ENCODE measurements at places on chromosomes 4 and X. TPM values are rescaled to one million over a fixed set of nuclear protein-coding genes. Genes with fewer than 3 reads are reported as not detected.

The TLR2 gene
- 2.0 TPM for polyA plus RNA-seq

The MTCP1 gene
- polyA plus RNA-seq = 13.5 TPM

The ACE2 gene
- polyA plus RNA-seq = 0.07 TPM

The EDA2R gene
- 0.75 TPM for polyA plus RNA-seq

The GIMD1 gene
- polyA plus RNA-seq = not detected

The FGB gene
- polyA plus RNA-seq = not detected

The RADX gene
- 1.4 TPM for polyA plus RNA-seq

The MAGEB17 gene
- not detected for polyA plus RNA-seq

The FAM184B gene
- 0.01 TPM for polyA plus RNA-seq

DNA sequence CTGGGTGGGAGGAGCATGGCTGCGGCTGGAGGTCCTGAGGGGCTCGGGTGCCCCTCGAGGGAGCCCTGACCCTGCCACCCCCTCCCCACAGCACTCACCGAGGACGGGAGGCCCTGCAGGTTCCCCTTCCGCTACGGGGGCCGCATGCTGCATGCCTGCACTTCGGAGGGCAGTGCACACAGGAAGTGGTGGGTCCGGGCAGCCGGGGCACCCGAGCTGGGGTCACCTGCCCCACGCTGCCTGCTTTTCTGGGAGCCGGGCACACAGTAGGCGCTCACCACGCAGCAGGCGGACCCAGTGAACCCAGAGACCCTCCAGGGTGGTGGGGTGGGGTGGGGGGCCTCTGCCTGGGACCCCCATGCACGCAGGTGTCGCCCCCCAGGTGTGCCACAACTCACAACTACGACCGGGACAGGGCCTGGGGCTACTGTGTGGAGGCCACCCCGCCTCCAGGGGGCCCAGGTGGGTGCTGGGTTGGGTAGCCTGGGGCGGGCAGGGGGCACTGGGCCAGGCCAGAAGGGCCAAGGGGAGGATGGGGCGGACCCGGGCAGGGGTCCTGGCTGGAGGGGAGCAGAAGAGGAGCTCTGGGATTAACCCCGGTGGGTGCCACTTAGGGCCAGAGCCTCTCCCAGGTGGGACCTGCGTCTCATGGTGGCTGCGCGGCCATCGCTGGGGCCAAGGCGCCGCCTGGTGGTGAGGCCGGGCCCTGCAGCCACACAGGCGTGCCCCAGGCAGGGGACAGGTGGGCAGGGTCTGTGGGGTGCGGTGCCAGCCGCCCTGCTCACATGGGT, 1.4 kb downstream of the HGFAC start:
- no peak for DNase-seq

DNA sequence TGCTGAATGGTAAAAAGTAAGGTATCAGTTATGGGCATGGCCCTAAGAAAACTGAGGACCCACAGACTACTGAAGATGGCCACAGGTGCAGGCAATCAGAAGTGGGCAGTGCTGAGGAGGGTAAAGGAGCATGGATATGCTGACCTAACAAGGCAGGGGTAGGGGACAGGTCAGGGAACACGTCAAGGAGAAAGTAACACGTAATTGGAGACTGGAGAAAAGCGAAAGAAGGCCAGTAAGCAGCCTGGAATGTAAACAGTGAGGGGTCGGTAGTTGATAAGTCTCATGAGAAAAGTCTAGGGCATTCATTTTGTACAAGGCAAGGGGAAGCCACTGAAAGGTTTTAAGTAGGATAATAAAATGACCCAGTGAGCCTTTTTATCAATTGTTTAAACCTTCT, 153.3 kb downstream of the PRDM5 start:
- DNase-seq = peak; percentile 36

DNA sequence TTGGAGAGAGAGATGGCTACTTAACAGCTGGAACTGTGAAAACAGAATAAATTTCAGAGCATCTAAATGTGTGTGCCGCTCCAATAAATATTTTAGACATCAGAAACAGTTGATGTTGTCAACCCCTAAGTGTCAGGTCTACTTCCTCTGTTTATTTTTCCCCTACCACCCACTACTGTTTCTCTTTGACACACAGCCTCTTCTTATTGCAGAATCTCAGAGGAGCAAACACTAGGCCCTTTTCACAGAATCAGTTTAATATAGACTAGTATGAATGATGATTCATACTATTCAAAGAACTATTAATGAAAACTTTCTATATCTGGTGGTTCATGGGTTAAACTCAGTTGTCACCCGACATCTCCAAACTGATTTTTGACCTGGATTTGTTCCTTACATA, 33.9 kb downstream of the NAA11 start:
- no peak for DNase-seq

GRCh38 chr4:1310031-1310795, 20.5 kb downstream of the MAEA start:
- peak; percentile 75 for DNase-seq

- DNase-seq = no peak
Observed at GRCh38 chr4:15333692-15334633, 93.9 kb upstream of the C1QTNF7 start.

- DNase-seq = no peak
Observed at GRCh38 chr4:3387154-3387942, 54.4 kb upstream of the HGFAC start.

GRCh38 chr4:185249105-185249504, 39.7 kb downstream of the SNX25 start:
- DNase-seq = no peak

DNA sequence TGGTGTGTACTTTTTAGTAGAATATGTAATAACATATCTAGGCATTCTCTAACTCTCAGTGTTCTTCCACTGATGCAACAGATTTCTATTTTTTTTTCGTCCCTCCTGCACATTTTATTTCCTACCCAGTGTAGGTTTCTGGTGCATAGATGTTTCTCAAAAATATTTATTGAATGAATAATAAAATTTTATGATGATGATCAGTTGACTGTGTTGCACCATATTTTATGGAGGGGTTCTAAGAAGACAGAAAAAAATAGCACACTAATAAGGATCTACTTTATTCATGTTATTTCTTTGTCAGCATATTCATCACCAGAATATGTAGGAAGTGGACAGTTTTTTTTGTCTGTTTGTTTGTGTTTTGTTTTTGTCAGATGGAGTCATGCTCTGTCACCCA, 2529.3 kb downstream of the ARAP2 start:
- no peak for DNase-seq

DNA sequence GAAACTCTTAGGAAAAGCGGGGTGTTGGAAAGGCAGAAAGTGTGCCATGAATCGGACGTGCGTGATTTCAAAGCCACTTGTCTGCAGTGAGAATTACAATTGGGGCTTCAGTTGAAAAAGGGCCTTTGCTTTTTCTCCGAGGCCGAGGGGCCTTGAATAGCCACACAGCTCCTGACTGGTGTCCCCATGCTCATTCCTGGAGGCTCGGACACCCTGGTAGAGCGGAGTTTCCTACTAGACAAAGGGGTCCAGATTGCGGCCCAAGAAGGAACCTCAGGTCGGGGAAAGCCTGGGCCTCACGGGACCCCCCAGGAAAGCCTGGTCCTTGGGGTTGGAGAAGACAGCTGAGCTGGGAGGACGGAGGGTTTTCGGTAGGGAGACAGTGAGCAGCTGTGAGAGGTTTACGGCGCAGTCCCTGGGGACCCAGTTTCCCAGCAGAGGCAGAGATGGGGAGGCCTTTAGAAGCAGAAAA, 3.0 kb upstream of the SHOX start:
- DNase-seq = no peak

DNA sequence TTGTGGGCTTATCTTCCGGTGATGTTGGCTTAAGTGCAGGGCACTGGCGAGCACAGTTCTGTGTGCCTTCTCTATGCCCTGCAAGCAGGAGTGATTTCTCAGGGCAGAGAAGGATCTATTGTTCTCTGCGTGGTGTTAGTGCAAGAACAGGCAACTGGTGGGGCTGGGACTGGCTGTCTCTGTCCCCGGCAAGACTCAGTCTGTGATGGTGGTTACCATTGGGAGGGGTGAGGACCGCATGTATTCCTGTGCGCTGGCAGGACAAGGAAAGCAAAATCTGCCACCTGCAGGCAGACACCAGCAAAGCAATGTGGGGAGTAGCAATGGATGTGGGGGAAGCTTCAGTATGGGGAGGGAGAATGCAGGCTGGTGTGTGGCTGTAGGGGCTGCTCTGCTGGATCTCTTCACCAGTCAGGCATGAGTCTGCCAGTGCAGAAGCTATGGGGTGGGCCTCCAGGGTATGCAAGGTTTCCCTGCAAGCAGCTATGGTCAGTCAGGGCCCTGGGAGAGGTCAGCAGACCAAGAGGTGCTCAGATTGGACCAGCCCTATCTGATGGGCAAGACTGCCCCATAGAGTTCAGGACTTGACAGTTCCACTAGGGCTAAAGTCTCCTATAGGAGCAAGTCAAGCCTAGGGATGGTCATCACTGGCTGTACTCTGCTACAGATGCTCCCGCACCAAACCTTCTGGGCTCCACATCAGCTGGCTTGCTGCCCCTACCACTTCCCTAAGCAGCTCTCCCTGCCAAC, 16.8 kb downstream of the PF4 start:
- peak; percentile 31 for DNase-seq

GRCh38 chr4:4867375-4868039, 8.0 kb downstream of the MSX1 start:
- DNase-seq = no peak

DNA sequence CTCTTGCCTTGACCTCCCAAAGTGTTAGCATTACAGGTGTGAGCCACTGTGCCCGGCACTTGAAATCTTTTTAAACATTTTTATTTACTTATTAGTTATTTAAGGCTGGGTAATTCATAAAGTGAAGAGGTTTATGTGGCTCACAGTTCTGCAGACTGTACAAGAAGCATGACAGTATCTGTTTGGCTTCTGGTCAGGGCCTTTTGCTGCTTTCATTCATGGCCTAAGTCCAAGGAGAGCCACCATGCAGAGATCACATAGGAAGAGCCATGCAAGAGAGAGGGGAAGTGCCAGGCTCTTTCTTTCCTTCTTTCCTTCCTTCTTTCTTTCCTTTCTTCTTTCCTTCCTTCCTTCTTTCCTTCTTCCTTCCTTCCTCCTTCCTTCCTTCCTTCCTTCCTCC, 10.2 kb upstream of the GPKOW start:
- DNase-seq = no peak

GRCh38 chrX:150983521-150984168, 510 bp downstream of the HMGB3 start:
- DNase-seq = no peak

DNA sequence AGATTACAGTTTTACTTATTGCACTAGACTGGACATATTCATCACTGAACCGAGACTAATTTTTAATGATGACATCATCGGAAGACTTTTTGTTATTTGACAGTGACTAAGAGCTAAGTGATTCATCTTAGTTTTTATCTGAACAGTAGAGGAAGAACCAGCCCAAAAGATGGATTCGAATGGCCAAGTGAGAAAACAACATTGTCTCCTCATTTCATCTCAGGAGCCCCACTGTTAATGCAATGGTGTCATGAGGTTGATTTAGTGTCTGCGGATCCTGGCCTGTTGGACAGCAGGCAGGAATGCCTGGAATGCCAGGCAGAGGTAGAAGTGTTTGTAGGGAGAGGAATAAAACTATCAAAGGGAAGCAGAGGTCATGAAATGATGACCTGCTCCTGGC, 37.8 kb upstream of the HPF1 start:
- DNase-seq = peak; percentile 74

- DNase-seq = no peak
Observed at GRCh38 chr4:140982613-140983340, 150.5 kb downstream of the RNF150 start.

DNA sequence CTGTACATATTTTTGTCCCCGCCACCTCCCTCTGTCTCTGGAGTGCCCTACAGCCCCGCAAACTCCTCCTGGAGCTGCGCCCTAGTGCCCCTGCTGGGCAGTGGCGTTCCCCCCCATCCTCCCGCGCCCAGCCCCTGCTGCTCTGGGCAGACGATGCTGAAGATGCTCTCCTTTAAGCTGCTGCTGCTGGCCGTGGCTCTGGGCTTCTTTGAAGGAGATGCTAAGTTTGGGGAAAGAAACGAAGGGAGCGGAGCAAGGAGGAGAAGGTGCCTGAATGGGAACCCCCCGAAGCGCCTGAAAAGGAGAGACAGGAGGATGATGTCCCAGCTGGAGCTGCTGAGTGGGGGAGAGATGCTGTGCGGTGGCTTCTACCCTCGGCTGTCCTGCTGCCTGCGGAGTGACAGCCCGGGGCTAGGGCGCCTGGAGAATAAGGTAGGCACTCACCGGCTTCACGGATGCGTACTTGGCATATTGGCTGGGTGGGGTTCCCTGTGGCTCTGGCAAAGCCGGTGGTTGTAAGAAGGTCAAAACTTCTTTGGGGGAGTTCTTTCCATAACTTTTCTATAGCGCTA, 653 bp downstream of the HHIP start:
- no peak for DNase-seq

DNA sequence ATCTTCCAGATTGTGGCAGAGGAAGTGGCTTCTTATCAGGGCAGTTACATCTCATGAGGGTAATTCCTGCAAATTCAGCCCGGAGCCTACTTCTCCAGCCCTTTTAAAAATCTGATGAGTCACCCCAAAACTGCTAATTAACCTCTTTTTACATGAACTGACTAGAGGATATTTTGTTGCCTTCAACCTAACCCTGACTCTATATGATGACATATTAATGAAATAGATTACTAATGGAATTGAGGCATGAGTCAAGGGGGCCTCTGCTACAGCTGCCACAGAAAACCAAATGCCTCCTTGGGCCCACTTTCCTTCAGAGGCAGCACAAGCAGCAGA, 72.5 kb downstream of the QRFPR start:
- peak; percentile 48 for DNase-seq

DNA sequence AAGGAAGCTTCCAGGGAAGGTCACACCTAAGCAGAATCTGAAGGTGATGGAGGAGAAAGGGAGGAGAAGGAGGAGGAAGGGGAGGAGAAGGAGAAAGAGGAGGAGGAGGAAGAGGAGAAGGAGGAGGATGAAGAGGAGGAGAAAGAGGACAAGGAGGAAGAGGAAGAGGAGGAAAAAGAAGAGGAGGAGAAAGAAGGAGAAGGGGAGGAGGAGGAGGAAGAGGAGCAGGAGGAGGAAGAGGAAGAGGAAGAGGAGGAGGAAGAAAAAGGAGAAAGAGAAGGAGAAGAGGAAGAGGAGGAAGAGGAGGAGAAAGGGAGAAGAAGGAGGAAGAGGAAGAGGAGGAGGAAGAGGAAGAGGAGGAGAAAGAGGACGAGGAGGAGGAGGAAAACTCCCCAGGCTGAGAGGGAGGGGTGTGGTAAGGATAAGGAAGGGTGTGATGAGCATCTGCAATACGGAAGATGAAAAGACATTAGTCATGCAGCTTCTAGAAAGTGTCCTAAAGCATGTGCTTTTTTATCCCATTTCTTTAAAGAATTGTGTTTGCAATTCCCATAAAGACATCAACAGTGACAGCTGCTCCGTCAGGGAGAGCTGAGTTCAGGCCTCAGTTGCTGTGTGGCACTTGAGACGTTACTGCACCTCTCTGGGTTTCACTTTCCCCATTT, 41.1 kb downstream of the CRMP1 start:
- DNase-seq = no peak

DNA sequence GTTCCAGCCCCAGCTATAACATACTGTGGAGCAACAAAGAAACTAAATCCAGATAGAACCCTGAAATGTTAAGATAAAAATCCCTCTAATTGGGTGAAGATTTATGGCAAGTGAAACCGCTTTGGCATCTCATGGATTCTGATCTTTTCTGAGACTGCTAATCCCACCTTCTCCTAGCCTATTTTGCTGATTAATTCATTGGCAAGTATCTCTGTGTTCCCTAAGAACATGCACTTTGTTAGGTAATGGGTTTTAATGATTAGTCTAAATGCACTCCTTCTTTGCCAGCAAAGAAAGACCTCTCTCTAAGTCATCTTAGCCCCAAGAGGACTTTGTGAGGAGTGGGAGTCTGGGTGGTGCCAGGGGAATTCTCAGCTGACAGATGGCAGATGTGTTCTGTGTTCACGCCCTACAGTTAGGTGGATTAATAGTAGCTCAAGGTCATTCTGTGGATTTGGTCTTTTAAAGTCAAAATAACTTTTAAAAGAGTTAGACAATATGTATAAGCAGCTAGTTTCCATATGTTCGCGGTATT, 171.3 kb downstream of the UNC5C start:
- DNase-seq = no peak

Data from foreskin keratinocyte (primary cell).